Dermis microvascular lymphatic vessel endothelial cell (primary cell): ENCODE measurements at places on chromosomes 2 and 18. TPM values are rescaled to one million over a fixed set of nuclear protein-coding genes. Genes with fewer than 3 reads are reported as not detected.

Gene ACADL
- not detected in 2 replicates for total RNA-seq

Gene GALR1
- not detected in 2 replicates for total RNA-seq

Gene NYAP2
- total RNA-seq, result not detected in 2 replicates

Gene ALPP
- not detected in 2 replicates for total RNA-seq

Gene CENPO
- 9.2 and 12.5 TPM in 2 replicates for total RNA-seq
